ENCODE measurements at places on chromosomes 6 and 20.

DNA sequence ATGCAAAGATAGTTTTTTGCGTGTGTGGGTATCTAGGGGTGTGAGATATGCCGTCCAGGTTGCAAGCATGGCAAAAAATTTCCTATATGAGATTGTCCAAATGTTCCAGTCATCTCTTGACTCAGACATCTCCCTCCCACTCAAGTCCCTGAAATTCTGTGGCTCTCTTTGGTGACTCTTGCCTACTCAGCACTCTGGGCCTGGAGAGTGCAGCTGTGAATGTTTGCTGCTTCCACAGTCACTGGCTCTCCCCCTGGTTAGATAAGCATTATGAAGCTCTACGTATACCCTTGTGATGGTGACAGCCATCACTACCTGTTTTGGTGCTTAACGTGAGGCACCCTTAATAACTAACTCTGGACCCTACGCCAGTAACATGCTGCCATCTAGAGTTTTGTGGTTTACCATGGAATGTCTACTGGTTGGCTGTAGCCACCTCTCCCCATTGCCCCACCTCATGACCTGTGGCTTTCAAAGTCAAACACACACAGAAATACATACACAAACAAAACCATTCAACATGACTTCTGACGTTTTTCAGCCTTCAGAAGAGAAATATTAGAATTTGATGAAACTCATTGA, 621.9 kb upstream of the CITED2 start:
- DNase-seq, result no peak

GRCh38 chr6:113425977-113426660, 431.0 kb upstream of the MARCKS start:
- DNase-seq, result no peak

DNA sequence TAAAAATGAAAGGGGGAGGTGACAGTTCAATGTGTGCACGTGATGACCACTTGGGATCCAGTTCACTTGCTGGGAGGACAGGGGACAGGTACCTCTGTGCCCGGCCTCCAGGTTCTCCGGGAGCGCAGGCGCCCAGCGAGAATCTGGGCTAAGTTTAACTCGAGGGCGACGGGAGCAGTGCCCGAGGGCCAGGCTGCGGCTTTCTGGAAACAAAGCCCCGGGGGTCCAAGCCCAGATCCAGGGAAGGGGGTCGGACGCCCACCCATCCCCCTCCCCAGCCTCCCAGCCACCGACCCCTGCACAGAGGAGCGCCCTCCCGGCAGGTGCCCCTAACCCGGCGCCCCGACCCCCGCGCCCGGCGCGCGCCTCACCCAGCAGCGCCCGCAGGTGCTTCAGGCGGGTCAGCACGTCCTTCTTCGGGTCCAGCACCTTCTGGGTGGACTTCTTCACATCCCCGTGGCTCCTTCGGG, 405 bp downstream of the RALGAPA2 start:
- DNase-seq, result no peak

GRCh38 chr20:58841539-58842264, 9.0 kb downstream of the GNAS-AS1 start:
- DNase-seq, result no peak

- no peak for DNase-seq
These were observed 8.9 kb downstream of the PTPRK start for GRCh38 chr6:128511506-128511905.

GRCh38 chr6:137746264-137746663, 120.8 kb upstream of the TNFAIP3 start:
- no peak for DNase-seq

DNA sequence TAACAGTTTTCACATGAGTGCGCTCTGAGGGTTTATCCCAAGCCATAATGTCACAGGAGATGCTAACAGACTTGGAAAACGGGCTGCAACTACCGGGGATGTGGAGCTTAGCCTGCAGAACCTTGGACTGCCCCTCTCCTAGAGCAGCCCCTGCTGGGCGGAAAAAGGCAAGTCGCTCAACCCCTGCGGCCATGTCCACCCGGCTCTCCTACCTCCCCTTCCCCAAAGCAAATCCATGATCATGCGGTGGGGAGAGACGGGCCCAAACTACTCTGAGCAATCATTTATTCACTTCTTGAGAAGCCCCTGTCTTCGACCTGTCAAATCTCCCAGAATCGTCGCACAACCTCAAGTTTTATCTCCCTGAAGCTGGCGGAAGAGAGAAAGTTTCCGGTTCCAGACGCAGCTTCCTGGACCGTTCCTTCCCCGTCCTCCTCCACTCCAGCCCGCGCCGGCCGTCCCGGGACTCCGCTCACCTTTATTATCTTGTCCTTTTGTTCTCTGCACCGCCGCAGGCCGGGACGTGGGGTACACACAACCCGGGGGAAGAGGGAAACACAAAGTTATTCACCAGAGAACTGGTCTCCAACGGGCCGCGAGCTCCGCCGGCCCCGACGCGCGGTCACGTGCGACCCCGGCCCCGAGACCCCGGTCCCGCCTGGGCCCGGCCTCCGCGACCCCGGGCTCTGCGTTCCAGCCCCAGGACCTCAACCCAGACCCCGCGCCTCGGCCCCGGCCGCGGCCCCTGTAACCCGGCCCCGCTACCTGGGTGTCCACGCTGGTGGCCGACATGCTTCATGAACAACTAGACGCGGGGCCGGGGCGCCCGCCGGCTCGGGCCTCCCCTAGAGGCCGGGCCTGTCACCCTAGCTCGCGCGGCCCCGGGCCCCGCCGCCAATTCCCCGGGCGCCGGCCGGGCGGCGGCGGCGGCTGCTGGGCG, 560 bp downstream of the YTHDF1 start:
- DNase-seq, result no peak

DNA sequence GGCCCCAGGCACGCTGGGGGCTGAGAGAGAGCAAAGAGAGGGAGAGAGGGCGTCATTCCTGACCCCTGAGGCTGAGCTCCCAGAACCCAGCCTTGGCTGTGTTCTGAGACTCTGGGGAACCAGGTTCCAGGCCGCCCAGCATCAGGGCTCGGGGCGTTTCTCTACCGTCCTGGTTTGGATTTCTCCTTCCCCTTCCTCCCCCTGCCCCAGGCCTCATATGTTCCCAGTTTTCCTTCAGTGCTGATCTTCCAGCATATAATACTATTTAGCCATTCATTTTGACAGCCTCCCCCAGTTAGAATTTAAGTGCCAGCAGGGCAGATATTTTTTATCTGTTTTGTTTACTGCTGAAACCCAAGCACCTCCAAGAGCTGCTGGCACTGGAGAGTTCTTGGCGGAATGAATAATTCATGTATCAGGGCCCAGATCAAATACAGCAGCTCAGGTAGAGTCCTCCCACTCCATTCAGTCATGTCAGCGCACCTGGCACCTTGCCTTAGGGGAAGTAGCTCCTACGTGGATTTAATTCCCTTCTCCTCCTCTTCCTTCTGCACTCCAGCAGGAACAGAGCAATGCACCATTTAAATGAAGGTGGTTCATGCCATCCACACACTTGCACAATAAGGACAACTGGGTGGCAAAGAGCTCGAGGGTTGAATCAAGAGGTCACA, 23.4 kb upstream of the FRMD1 start:
- no peak for DNase-seq

DNA sequence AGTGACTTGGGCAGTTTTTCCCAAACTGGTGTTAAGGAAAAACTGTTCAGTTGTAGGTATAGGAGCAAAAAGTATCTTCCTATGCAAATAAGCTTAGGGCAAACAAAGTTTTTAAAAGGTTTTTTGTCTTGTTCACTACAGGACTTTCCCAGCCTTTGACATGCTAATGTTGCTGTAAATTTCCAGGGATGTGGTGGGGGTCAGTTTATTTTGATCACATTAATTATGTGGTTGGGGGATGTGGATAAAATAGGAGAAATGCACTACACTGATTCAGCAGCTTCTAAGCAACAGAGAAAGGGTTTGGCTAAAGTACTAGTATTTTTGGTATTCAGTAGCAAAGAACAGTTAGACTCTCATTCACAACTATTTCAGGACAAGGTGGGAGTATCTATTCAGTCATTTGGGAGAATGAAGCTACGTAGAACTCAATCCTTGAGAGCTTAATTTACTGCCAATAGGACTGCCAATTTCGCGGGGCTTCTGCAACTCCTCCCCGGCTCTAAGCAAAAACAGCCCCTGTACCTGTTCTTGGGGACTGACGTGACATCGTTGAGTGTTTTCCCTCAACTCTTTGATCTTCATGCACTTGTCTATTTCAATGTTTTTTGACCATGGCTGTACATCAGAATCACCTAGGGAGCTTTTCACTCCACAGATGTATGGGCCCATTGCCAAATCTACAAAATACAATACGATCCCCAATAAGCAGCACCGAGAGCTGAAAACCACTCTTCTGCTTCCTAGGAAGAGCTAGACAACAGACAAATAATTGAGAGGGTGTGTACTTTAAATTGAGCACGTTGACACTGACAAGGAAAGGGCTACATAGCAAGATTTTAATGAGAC, 94.8 kb upstream of the NHSL1 start:
- DNase-seq, result no peak

Measured in NCI-H446 (cell line).